ENCODE measurements at places on chromosomes 5 and 9.

GRCh38 chr5:6767481-6768063, 54.3 kb downstream of the TENT4A start:
- no peak for DNase-seq

GRCh38 chr9:33013962-33014664, 11.0 kb upstream of the DNAJA1 start:
- DNase-seq: no peak

DNA sequence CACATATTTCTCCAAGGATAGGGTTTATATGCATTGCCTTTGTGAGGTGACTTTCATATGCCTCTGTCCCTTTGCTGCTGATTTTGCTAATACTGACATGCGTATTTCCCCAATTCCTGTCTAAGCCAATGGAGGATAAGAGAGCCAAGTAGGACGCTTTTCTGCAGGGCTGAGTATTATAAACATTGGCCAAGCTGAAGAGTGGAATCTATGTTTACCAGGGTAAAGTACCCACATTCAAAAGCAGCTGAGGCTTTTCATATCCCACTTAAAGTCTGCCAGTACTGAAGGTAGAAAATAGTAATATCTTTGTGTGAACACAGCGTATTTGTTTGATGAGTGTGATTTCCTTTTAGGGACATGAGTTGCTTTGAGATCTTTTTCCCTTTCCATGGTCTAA, 128.8 kb upstream of the GPR151 start:
- DNase-seq: no peak

DNA sequence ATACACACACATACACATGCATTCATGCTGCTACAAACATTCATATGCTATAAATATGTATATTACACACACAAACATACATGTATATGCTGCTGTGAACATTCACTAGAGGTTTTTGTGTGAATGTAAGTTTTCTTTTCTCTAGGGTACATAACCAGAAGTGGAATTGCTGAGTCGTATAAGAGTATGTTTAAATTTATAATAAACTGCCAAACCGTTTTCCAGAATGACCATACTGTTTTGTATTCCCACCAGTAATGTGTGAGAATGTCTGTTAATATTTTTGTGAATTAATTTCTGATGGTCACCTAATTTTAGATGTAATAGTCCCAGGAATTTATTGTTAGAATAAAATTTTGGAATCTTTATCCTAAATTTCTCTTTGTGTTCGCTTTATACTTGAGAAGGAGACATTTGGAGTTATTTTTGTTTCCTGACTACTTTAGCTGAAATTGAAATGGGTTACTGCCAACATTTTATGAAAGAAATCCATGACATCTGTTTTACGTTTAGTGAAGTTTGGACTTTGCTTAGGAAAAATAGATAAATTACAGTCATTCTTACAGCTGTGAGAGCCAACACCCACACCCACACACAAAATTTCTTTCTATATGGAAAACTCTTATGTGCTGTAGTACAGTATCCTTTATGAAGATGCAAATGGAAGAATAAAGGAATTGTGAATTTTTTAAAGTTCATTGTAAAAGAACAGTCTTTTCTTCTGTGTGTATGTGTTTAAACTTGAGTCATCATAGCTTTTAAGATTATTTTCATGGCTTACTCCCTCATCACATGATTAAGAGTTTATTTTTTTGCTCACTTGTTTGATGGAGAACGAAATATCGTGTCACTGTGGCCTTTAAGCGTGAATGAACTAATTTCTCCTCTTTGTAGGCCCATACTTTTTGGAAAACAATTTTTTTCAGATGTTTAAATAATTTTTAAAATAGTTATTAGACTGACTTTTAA, 24.3 kb downstream of the CENPP start:
- no peak for DNase-seq

- no peak for DNase-seq
Measured at GRCh38 chr5:1472964-1473628, 27.9 kb upstream of the SLC6A3 start.

- DNase-seq: no peak
Measured at GRCh38 chr5:104048231-104048630, 485.6 kb upstream of the NUDT12 start.

DNA sequence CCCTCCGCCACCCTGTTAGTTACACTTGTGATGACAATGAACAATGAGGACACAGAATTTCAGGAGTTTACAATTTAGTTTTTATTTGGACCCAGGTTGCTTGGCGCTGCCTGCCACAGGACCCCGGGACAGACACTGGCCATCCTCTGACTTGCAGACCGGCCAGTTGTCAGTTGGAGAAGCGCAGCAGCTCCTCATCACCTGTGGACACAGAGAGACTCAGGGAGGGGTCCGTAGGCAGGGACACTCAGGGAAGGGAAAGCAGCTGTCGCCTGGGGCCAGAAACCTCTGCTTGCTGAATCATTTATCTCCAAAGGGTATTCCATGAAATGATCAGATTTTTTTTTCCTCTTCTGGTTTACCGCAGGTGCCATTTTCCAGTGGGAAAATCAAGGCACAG, 18.0 kb downstream of the AMBP start:
- no peak for DNase-seq

DNA sequence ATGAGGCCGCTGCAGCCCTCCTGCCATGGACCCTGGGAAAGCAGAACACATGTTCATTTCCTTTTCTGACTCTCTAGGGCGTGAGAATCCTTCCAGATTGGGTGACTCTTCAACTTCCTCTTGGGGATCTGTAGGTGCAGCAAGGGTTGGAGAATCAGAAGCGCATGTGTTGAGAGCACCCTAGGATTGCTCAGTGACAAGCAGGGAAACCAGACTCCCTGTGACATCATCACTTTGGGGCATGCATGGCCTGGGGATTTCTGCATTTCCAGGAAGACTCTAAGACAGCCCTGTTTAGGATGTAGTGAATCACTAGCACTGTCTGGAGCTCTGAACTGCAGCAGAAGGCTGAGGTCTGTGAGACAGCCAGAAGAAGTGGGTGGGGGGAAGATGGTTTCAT, 15.1 kb upstream of the LCP2 start:
- no peak for DNase-seq

- DNase-seq: no peak
Measured at GRCh38 chr5:67160272-67160671, 36.3 kb downstream of the CD180 start.

GRCh38 chr5:17352223-17352622, 134.8 kb downstream of the BASP1 start:
- no peak for DNase-seq

- DNase-seq: no peak
Measured at GRCh38 chr5:146402949-146403348, 44.2 kb upstream of the TCERG1 start.

DNA sequence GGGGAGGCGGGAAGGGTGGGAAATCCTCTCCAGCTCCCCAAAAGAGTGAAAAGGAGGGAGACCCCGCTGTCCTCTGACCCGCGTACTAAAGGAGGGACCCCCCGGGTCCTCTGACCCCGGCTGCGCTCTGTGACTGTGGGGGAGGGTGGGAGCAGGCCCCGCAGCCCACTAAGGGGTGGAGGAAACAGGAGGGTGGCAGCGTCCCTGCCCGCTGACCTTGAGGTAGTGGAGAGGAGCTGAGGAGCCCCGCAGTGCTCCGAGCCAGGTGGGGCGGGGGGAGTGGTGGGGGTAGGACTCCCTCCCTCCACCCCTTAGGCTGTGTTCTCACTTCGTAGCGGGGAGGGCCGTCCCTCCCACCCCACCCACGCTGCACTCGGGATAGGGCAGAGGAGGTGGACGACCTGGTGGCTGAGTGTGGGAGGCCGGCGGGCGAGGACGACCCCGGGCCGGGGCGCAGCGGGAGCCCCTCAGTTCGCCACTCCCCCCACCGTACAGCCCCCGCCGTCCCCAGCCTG, 449 bp upstream of the ADCY2 start:
- no peak for DNase-seq

DNA sequence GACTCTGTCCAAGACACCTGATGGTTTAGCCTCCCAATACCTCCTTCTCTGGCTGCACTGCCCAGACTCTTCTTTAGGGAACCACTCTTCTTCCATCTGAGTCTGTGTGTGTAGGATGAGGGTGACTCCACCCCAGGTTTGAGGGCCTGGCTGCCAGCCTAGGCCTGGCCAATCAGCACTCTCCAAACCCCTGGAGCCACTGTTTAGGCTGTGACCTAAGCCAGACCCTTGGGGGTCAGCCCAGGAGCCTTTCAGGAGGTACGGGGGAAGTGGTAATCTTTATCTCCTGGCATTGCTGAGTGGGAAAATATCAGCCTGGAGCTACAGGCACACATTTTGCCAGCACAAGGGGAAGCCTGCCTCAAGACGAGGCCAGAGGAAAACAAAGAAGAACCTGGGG, 6.2 kb upstream of the ERGIC1 start:
- DNase-seq: no peak

- peak; percentile 53 for DNase-seq
Measured at GRCh38 chr5:92912283-92912682, 668.7 kb downstream of the NR2F1-AS1 start.

DNA sequence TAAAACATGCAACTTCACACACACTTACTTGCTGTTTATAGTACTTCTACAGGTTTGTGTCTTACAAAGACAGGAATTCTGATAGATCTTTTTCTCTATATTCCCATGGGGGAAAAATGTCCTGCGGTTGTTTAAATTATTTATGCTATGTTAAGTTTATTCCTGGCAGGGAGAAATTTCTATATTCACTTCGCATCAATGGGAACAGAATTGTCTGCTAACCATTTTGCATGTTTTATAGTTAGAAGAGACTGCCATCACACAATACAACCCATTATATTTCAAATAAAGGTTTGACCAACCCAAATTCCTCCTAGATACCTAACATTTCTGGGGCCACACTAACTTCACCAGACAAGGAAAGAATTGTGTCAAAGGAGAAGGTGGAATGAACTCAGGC, 110.0 kb upstream of the PRR16 start:
- DNase-seq: no peak

DNA sequence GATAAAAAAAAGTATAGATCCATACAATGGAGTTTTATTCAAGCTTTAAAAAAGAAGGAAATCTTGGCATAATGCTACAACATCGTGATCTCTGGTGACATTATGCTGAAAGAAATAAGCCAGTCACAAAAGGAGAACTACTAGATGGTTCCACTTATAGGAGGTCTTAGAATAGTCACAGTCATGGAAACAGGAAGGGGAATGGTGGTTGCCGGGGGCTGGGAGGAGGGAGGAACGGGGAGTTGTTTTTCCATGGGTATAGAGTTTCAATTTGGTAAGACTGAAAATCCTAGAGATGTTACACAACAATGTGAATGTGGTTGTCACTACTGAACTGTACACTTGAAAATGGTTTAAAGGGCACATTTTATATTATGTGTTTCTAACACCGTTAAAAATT, 94.5 kb downstream of the CFAP90 start:
- no peak for DNase-seq

GRCh38 chr5:97071101-97071500, 71.3 kb downstream of the LIX1 start:
- no peak for DNase-seq

DNA sequence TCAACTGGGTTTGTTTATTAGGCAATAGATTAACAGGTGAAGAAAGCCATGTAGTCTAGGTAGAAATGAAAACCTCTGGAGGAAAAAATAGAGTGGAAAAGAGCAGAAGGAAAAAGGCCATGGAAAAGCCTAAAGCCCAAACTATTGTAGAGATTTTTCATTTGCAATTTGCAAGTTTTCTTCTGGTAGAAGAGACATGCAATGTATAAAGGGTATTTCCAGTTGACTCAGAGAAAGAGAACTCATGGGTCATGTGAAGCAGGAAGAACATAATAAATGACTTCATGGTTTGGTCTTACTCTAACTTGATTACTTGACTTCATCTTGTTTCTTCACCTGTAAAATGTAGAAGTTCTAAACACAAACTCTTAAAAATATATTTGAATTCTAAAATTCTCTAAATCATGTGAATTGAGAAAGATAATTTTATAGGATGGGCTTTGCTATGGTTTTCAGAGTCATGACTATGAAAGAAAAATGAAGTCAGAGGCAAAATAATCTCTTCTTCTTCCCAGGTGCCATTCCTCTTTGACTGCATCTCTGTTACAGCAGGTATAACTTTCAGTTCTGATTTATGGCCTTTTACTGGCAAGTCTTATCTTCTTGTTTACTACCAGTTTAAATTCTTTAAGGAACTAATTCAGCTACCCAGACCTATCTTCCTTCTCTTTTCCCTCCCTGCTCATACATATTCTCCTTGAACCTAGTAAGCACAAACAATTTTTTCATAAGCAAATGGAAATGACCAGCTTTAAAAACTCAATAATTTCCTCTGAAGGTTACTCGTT, 47.7 kb upstream of the TMC1 start:
- DNase-seq: no peak

GRCh38 chr5:89246252-89246651, 363.3 kb upstream of the MEF2C start:
- no peak for DNase-seq

DNA sequence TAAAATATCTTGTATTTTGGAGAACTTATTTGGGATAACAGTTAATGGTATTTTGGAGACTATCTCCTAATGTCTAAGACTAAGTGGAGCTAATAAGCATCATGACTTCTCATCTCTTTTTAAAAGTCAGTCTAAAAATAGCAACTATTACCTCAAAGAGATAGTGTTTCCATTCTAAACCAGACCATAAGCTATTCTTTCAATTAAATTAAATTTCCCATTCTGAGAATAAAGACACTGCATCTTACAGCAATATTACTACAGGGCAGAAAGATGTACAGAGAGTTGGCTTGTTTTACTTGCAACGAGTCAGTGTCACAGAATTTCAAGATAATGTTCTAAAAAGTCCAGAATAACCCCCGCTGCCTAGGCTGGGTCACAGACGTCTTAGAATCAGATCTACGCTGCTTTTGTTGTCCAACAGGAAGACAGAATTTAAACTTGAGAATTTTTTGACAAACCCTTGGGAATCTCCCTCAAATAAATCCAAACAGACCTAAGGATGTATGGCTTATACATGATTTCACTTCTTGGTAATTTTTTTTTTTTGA, 98.9 kb downstream of the USP20 start:
- DNase-seq: no peak

- DNase-seq: no peak
Measured at GRCh38 chr5:137696481-137696880, 39.4 kb downstream of the KLHL3 start.

DNA sequence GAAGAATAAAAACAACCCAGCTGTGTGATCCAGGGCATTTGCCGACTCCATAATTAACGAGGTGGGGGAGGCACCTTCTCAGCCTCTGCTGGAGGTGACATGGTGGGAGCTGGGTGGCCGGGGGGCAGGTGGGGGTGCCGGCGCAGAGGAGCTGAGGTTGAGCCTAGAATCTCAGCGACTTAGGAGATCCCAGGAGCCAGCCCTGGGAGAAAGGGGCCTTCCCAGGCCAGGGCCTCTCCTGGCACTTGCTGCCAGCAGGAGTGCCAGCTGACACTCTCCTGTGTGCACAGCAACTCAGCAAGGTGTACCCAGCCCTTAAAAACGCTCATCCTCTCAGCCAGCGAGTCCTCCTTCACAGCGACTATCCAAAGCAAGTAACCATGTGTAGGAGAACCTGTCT, 62.8 kb upstream of the FCN1 start:
- no peak for DNase-seq

DNA sequence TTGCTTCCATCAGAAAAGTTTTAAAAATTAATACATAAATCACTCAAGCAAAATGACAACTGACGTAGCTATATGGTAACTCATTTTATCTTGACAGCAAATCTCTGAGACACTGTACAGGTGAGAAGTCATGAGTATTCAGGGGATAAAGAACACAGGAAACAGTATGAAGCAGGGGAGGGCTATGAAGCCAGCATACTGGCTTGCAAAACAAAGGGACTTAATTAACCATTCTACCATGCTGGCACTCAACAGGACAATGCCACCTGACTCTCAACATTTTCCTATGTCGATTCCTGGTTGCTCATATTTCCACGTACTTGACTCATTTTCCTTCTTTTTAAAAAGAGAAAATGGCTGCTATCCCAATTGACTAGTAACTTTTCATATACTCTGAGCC, 151.4 kb upstream of the RETREG1 start:
- no peak for DNase-seq
